Hepatocyte (in vitro differentiated cells): ENCODE measurements at places on chromosomes 11 and 22. TPM values are rescaled to one million over a fixed set of nuclear protein-coding genes. Genes with fewer than 3 reads are reported as not detected.

NXPE2 gene
- not detected in 2 replicates for polyA plus RNA-seq

ARHGAP8 gene
- 50.4 and 62.8 TPM in 2 replicates for polyA plus RNA-seq

DNA sequence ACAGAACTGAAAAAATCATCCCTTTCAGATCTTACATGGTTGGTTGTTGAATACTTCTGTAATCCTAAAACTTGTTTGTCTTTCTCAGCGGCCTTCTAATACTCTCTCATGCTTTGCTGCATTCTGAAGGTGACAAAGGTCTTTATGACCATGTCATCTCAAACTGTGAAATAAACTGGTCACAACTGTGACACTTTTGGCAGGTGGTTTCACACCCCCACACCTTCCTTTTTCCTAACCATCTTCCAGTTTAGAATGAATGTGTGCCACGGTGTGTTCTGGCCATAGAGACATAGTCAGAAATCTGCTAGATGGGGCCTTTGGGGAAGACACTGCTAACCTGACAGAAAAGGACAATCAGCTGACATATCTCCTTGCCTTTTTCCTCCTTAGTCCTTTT is 14.7 kb upstream of the RFPL3 start:
- no peak for DNase-seq

C11orf87 gene
- 0.09 TPM in 1 of 2 replicates, not detected in the other for polyA plus RNA-seq

ABTB2 gene
- 14.3 and 16.5 TPM in 2 replicates for polyA plus RNA-seq

CHRNA10 gene
- 0.53 and 1.6 TPM in 2 replicates for polyA plus RNA-seq

- DNase-seq, result peak; percentile 87
Measured at GRCh38 chr11:34640050-34640923, 19.4 kb downstream of the EHF start.

GRCh38 chr11:15649371-15650104 is 534.8 kb downstream of the INSC start:
- peak; percentile 13 for DNase-seq

MRPL17 gene
- 62.7 and 71.9 TPM in 2 replicates for polyA plus RNA-seq

DNA sequence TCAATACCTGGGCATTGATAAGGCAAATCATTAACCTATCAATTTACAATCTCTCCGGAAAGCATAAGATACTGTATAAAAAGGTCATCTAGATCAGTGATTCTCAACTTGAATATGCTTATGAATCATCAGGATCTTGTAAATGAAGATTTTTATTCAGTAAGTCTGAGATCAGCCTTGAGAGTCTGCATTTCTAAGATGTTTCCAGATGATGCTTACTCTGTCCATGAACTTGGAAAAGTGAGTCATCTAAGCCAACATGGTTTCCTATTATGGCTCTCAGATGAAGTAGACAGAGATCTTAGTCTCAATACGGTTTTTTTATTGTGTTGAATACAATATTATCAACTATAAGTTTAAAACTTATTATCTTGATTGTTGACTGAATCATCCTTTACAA is 226.4 kb upstream of the KIRREL3 start:
- no peak for DNase-seq

NDUFS3 gene
- 107 and 125 TPM in 2 replicates for polyA plus RNA-seq

DNA sequence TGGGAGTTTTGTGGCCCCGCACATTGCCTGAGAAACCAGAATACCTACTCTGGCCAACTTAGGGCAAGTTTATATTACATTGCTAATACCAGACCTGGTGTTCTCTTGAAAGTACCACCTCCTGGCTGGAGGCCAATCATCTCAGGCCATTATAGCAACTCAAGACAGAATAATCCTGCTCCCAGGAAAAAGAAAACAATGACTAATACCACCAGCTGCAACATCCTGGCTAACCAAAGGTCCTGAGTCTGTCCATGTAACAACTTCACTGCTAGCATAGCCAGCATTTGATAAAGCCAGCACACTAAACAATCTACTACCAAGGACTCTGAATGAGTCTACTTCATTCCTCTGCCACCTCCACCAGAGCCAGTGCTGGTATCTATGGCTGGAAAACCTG is 1298.7 kb upstream of the CNTN5 start:
- DNase-seq, result peak; percentile 62

- DNase-seq, result no peak
Measured at GRCh38 chr11:129710423-129710822, 105.2 kb upstream of the TMEM45B start.

GRCh38 chr11:86814775-86815174 is 14.4 kb downstream of the PRSS23 start:
- DNase-seq, result no peak

- DNase-seq, result no peak
Measured at GRCh38 chr11:87391496-87391895, 353.8 kb downstream of the TMEM135 start.

LYVE1 gene
- 2.9 and 4.3 TPM in 2 replicates for polyA plus RNA-seq

DNA sequence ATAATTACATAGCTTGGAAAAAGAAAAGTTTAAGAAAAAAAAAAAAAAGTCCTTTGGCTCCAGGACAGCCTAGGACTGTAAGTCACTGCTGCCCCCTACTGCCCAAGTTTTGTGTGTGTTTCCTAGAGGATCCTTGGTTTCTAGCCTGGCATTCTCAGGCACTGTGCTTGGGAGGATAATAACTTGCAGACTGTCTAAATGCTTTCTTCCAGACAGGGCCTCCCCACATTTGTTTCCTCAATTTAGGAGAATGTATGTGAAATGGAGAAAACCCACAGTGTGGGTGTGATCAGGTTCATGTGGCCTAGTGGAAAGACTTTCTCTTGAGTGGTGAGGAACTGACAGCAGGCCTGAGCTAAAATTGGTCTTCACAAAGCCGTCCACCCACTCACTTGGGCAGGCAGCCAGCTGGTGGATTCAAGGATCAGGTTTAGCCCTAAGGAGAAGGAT is 191.0 kb downstream of the NAV2 start:
- DNase-seq, result peak; percentile 91

GRCh38 chr22:46755525-46755924 is 6.9 kb upstream of the TBC1D22A start:
- no peak for DNase-seq

ADM gene
- polyA plus RNA-seq, result 84.6 and 90.3 TPM in 2 replicates
